ENCODE measurements at places on chromosomes 5 and 9.

GRCh38 chr9:94900222-94901018 is 173.9 kb downstream of the AOPEP start:
- no peak for DNase-seq

DNA sequence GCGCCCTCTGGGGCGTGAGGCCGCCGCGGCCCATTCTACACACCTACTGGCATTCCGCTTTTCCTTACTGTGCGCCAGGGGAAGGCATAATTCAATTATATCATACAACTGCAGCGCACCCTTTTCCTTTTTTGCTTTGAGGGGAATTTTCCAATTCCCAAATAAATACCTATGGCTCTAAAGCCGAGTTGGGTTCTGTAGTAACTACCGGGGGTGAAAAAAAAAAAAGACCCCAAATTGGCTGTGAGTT is 34.1 kb upstream of the NFIB start:
- DNase-seq = no peak

DNA sequence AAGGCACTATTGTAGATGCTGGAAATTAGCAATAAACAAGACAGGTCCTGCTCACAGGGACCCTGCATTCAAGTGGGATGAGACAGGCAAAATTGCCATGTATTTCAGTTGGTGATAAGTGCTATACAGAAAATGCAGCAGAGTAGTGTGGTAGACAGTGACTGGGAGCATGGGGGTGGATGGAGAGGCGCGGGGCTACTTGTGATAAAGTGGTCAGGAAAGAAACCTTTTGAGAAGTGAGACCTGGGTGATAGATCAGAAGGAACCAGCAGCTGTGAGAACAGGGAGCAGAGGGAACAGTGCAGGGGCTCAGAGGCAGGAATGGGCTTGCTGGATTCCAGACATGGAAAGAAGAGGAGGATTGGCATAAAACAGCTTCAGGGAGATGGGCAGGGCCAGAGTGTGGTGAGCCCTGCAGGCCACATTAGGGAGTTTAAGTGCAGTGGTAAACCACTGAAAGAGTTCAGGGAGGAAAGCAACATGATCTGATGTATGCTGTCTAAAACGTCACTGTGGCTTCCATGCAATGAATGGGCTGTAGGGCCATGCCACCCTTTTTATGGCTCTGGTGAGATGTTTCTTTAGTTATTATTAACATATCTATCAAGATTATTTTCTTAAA is 7.3 kb downstream of the CRHBP start:
- no peak for DNase-seq

- DNase-seq = no peak
These were observed 138.5 kb upstream of the TYRP1 start for GRCh38 chr9:12554636-12555035.

DNA sequence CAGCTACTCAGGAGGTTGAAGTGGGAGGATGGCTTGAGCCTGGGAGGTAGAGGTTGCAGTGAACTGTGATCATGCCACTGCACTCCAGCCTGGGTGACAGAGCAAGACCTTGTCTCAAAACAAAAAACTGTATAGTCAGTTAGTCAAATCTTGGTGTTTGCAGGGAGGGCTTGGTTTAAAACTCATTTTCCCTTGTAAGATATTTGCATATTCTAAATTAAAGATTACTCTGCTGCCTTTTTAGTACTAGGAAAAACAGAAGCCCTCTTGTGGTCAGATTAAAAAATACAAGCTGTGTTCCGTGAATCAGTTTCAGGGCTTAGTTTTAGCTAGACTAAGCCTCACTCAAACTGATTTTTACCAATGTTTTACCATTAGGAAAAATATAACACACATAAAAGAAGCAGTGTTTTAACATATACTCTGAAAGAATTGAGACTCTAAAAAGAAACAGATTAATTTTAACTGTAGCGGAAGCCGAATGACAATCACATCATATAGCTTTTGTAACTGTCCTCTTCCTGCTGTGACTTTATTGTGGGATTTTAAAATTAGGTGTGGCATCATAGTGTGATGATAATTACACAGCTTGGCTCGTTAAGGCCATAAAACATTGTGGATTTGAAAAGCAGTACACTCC is 84.9 kb upstream of the BASP1 start:
- no peak for DNase-seq

DNA sequence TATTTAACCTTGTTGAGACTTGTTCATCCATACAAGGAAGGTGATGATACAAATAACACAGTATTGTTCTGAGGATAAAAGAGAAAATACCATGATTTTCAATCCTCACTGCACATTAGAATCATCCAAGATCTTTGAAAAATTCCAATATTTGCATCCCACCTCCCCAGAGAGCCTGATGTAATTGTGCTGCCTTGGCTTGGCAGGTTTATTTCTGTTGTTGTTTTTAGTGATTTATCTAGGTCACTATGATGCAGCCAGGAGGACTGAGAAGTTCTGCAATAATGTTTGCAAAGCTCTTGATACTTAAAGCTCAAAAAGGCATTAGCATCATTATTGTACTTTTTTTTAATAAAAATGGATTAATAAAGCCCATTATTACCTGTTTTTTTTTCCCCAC is 67.0 kb upstream of the NMUR2 start:
- DNase-seq = no peak

DNA sequence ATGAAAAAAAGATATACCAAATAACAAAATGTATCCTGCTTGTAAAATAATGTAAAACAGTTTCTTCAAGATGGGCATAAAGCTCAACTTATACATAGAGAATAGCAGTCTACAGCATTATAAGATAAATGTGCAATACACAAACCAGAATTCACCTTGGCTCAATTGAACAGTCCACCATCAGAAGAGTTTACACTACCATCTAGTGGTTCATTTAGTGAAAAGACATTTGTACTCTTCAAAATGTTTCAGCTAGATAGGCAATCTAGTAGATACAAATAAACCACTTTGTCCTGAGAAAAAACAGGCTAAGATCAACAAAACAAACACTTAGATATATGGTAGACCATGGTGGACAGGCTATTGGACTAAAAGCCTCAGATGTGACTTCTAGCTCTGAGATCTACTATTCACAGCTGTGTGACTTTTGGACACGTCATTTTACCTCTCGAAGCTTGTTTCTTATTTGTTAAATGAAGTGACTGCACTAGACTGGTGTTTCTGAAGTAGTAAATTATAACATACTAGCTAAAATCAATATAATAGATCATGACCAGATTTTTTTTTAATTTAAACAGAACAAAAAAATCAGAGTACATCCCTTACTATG is 22.1 kb upstream of the TPD52L3 start:
- no peak for DNase-seq

DNA sequence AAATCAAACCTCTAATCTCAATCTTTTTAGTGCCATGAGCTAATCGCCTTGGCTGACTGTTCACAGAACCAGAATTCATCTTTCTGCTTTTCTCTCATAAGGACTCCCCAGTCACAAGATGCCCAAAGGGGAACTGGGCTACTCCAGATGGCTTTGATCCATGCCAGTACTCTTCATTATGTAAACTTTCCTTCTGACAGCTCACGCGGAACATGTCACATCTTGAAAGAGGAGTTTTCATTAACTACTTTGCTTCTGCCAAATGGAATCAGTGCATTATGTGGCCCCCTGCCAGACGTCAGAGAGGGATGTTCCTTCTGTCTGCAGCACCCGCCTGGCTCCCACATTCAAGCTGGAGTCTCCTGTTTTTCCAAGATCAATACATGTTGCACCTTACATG is 142.1 kb upstream of the NMUR2 start:
- DNase-seq = no peak

- no peak for DNase-seq
These were observed 556 bp downstream of the MTREX start for GRCh38 chr5:55308254-55308836.

- no peak for DNase-seq
These were observed 139.7 kb upstream of the IRX4 start for GRCh38 chr5:2022436-2022835.

DNA sequence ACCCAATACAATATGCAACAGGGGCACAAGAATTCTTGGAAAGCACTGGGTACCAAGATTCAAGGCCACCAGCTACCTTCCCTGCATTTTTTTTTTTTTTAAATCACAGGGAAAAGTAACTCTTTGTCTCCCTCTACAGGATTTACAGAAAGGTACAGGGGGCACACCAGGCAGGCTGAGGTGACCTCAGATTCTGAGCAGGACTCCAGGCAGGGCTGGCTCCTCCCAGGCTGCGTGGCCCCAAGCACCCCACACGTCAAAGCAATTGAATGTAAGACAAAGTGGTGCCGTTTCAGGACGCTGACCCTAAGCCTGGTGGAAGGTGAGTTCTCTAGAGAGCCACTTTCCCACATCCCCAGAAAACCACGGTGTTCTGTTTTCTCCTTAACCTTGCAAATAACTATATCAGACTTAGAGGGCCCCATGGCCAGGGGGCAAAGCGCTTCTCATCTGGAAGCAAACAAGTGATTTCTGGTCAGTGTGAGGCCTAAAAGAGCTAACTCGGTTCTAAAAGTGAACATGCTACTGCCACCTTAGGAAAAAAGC is 222.6 kb downstream of the ROR2 start:
- DNase-seq = no peak

DNA sequence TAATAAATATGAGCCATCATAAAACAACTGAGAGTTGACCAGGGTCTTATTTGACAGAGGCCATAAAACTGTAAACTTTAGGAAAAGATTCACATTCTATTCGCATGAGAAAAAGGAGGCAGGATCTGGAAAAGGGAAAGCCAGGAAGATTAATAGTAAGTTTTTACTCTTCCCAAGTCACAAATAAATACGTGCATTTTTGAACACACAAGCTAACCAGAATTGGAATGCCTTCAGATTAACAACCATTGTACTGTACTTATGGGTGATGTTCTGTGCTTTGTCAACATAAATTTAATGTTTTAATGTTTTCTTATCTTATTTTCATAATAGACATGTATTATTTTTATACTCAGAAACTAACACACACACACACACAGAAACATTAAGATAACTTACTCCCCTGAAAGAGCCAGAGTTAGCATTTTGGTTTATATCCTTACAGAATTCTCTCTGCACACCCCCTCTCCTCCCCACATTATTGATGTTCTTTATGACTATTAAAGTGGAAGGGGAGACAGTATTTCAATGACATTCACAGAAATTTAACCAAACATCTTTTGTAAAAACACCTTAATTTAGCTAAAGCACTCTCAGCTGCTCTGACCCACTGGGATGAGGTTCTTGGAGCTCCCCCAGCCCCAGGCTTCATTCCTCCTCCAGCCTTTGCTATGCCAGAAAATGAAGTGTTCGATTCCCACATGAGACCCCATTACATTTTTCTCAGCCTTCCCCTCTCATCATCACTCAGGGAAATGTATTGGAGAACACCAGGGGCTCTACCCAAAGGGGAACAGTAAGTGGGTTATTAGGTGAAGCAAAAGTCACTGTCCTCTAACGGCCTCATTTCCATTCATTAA is 155.5 kb downstream of the ESM1 start:
- DNase-seq = no peak

- DNase-seq = no peak
These were observed 15.2 kb downstream of the PANK3 start for GRCh38 chr5:168563959-168564358.

GRCh38 chr5:172760959-172761358 is 10.0 kb downstream of the DUSP1 start:
- no peak for DNase-seq

DNA sequence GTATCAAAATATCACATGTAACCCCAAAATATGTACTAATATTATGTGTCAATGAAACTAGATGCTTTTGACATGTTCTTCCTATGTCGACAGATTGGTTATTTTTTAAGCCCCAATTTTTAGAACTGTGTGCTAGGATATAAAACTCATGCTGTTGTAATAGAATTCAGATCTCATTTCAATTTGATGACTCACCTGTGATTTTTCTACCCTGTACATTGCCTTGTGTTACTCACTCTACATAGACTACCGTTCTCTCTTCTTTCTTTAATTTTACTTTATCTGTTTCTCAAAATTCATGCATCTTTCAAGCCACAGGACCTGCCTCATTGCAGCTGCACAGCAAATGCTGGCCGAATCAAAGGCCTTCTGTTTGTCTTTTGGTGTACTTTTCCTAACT is 284.5 kb downstream of the MAT2B start:
- no peak for DNase-seq

GRCh38 chr9:127589955-127590370 is 22.1 kb upstream of the STXBP1 start:
- DNase-seq = no peak

DNA sequence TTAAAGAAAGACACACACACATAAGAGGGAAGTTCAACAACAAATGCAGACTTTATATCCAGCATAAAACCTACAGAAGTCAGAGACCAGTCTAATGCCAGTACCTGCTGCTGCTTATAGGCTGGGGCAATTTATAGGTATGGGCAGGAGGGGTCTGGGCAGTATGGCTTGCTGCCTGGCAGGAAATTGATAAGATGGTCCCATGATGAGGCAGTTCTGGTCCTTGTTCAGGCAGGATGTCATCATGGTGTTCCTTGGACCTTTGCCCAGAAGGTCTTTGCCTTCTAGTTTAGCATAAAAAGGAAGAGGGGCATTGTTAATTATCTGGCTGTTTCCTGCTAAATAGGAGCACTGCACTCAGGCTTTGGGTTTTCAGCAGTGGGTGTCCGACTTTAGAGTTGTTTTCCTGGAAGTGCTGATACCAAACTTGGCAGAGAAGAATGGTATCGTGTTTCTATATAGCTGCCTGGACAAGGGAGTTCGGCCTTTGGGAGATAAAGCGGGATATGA is 10.4 kb upstream of the PDCD1LG2 start:
- no peak for DNase-seq

- DNase-seq = no peak
These were observed 31.9 kb downstream of the MORN5 start for GRCh38 chr9:122191584-122191983.

DNA sequence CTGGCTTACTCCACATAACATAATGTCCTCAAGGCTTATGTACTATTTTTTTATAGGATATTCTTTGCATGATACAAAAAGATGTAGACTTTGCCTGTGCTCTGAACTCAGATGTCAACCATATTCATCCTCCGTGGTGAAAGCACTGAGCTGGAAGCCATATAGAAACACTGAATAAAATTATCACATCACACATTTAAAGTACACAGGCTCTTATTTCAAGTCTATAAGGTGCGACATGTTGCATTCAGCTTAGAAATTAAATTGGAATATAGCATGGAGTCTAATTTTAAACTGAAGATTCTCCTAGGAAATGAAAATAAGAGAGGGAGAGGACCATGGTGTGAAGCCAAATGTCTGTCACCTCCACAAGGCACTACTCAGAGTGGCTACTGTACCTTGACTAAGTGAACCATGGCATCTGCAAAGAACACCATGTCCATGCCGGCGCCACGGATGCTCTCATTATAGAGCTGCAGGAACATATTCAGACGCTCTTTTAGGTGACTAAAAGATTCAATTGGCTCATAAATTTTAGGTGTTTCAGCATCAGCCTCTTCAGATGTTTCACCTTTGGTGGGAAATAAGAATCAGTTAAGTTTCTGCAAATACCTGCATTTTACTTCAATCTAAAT is 158.6 kb downstream of the DNAH5 start:
- no peak for DNase-seq

- DNase-seq = no peak
These were observed 35.0 kb upstream of the SAP30L start for GRCh38 chr5:154410786-154411185.

DNA sequence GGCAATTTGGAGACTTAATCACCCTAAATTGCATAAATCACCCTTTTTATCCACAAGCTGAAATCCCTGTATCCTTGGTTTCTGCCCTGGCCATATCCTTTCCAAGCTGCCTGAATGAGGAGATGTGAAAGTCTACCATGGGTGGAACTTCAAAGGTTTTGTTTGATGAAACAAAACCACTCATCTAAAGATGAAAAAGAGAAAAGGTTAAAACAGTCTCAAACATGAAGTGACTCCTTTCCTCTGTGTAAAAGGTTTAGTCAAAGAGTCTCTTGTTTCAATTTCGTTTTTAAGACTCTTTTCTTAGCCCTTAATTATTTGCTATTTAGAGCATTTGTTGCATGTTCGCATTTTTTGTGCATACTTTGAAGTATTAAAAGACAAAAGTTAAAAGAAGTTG is 11.2 kb downstream of the SLC45A2 start:
- no peak for DNase-seq
